NCI-H1436 treated with DMSO at 0.1 percent for 48 hours (cell line): ENCODE measurements at places on chromosomes 1 and 21.

- no peak for DNase-seq
These were observed 1.3 kb upstream of the ZP4 start for GRCh38 chr1:237891979-237892378.

GRCh38 chr21:19541602-19542001, 1138.0 kb upstream of the TMPRSS15 start:
- DNase-seq, result no peak

DNA sequence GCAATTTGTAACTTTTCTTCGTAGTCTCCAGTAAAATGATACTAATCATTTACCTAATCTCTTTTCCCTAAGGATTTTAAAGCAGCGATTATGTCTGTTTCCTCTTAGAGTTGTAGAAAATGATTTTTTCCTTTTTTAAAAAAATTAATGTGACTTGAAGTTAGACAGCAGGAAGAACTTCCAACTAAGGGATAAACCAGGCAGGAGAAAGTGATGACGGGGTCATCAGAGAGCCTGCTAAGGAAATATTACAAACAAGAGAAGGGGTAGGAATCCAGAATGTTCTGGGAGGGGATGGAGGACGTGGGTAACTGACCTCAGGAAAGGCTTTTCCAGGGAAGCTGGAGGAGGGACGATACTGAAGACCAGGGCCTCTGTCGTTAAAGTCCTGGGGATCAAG, 8.8 kb upstream of the ETV3L start:
- no peak for DNase-seq

DNA sequence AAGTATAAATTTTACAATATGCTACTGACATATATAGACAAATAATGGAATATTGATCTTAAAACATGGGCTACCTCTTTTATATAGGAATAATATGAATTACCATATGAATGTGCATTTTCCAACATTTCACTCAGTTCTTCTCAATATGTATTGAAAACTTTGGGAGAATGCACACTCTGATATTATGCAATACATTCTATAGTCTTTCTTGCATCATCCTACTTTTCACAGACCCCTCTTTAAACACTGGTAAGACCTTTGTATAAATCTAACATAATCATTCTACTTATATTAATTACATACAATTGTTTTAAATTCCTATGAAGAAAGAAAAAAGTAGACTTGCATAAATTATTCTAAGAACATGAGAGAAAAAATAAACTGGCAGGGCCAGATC, 69.2 kb downstream of the NCAM2 start:
- no peak for DNase-seq

DNA sequence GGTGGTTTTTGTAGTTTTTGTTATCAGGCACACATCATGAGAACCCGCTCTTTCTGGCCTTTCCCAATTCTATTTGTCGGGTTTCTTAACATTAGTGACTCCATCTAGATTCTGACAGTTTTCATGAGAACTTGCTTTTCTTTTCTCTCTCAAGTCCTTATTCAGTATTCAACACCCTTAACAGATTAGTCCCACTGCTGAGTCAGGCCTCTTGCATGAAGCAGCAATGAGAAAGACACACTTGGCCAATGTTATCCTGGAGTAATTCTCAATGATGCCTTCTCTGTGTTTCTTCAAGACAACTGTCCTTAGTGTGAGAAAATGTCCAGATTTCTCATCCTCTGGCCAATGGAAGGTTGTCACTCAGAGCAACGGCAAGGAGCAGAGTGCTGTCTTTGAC, 11.3 kb downstream of the FMO2 start:
- DNase-seq, result no peak

- DNase-seq, result no peak
These were observed 73.7 kb downstream of the LAMC1 start for GRCh38 chr1:183096894-183097293.

- no peak for DNase-seq
These were observed 576.2 kb downstream of the MATN1 start for GRCh38 chr1:30147188-30147587.

DNA sequence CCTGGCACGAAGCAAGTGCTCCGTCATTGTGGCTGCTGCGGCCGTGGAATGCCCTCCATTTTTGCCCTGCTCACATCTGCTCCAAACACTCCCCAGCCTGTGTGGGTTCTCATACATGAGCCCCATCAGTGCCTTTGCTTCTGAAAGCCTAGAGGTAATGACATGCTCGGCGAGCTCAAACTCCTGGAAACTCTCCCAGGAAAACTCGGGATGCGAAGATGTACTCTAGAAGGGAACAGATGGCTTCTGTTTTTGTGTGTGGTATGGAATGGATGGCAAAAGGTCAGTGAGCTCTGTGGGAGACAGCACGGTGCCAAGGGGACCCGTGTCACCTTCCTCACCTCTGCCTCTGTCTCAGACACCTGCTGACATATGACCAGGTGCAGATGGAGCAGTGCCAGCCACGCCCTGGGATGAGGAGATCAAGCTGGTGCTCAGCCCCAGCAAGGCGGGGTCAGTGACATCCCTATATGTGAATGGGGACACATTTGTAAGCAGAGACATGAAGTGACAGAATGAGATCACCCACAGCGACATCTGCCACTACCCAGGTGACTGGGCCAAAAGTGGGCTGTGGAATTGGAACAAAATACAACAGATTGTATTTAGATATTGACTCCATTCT, 84.1 kb upstream of the COX20 start:
- no peak for DNase-seq

GRCh38 chr21:37582590-37582989, 216.0 kb downstream of the DYRK1A start:
- DNase-seq, result no peak

DNA sequence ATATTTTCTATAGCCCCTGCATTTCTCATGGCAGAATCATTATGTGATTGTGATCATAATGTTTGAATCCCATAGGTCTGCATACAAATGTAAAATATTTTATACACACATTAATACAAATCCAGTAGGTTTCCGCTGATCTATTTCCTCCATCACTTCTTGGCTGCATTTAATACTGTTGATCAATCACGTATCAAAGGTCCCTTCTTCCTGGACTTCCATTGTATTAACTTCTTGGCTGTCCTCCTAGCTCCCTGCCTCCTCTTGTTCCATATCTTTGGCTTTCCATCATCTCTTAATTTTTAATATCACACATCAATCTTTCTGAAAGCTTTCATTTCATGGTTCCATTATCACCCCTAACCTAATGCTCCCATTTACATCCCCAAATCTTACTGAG, 97.6 kb downstream of the PROX1 start:
- DNase-seq, result no peak

DNA sequence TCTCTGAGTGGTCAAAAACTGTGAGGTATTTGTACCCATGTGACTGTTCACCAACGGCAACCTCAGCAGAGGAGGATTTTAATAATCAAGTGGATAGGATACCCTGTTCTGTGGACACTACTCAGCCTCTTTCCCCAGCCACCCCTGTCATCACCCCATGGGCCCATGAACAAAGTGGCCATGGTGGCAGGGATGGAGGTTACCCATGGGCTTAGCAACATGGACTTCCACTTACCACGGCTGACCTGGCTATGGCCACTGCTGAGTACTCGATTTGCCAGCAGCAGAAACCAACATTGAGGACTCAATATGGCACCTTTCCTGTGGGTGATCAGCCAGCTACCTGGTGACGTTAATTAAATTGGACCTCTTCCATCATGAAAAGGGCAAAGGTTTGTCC, 1782.7 kb downstream of the PLA2G4A start:
- no peak for DNase-seq

GRCh38 chr1:26771643-26772321, 16.0 kb upstream of the PIGV start:
- no peak for DNase-seq

DNA sequence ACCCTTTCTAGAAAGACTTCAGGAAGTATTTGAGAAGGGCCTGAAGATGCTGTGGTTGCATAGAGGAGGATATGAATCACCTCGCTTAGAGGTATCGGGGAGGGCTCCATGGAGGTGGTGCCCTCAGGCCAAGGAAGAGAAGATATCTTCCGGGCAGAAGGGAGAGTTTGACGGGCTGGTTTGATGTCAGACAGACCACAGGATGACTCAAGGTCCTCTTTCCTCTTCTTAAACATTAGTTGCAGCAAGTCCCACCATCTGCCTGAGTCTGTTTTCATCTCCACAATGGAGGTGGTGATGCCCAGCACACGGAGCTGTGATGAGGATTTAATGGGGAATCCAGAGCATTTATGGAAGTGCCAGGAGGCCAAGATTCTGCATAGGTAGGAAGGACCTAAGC, 25.1 kb upstream of the RUNX3 start:
- DNase-seq, result no peak

GRCh38 chr1:211371406-211372105, 44.9 kb downstream of the TRAF5 start:
- DNase-seq, result no peak

DNA sequence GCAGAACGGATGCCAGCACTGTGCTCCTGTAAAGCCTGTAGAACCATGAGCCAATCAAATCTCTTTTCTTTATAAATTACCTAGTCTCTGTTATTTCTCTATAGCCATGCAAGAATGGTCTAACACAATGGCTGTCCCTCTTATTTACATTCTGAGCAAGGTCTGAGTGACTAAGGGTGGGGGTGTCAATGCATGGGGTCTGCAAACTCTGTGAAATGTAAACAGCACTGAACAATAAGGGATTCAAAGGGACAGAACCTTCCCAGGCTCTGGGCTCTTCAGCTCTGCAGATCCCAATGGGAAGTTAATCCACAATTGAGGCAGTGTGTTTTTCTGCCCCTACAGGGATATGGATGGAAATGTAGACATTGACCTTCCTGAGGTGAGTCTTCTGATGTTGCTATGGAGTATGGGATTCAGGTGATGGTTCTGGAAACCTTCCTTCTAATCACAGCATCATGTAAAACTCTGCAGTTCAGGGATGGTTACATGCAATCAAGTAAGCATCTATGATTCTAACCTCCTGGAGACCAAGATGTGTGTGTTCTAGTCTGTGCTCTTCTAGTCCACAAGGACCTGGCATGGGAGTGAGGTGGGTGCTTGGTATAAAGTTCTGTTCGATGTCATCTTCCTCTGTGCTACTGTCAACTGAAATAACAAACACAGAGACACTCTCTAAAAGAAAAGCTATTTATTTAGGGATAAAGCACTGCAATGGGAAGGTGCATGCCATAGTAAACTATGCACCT, 38.6 kb downstream of the CAPN9 start:
- no peak for DNase-seq

DNA sequence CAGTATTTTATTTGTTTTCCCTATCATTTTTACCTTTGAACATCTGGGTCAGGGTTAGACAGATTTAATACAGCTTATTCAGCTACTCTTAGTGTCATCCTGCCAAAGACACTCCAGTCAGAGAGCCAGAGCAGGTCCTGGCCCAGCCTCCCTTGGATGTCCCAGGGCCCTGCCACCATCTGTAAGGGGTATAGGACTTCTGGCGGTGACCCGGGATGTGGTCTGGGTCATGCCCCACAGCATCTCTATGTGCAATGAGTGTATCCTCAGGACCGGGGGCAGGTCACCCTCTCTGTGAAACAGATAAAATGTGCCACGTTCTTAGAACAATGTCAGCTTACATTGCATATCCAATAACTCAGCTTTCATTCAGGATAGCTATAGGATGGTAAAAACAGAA, 37.8 kb upstream of the PRSS38 start:
- DNase-seq, result no peak

- no peak for DNase-seq
These were observed 169.0 kb downstream of the AGBL4 start for GRCh38 chr1:49854741-49855140.

- DNase-seq, result no peak
These were observed 22.5 kb upstream of the FRRS1 start for GRCh38 chr1:99788896-99789295.

- no peak for DNase-seq
These were observed 215.7 kb upstream of the IRF2BP2 start for GRCh38 chr1:234825498-234826165.

GRCh38 chr1:238223076-238223640, 332.4 kb upstream of the ZP4 start:
- no peak for DNase-seq

DNA sequence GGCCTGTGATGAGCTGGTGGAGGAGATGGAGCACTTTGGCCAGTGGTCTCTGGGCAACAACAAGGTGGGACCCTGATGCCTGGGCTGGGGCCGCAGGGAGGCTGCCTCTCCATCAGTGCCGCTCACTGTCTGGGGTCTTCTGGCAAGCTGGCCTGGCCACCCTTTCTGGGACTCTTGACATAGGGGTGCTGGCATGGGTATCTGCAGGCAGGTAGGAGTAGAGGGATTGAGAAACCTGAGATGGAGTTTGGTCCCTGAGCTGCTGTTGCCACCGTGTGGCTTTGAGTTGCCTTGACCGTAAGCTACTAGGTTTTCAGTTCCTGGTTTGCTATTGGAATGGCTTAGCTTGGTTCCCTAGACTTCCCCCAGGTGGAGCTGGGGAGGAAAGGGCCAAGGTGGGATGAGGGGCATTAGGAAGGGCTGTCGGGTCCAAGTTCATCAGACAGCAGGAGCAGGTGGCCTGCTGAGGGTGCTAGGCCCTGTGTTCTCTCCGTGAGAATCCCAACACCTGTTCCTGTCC, 13.2 kb upstream of the MFN2 start:
- no peak for DNase-seq

- DNase-seq, result no peak
These were observed 51.1 kb upstream of the RBM15 start for GRCh38 chr1:110288111-110288510.

DNA sequence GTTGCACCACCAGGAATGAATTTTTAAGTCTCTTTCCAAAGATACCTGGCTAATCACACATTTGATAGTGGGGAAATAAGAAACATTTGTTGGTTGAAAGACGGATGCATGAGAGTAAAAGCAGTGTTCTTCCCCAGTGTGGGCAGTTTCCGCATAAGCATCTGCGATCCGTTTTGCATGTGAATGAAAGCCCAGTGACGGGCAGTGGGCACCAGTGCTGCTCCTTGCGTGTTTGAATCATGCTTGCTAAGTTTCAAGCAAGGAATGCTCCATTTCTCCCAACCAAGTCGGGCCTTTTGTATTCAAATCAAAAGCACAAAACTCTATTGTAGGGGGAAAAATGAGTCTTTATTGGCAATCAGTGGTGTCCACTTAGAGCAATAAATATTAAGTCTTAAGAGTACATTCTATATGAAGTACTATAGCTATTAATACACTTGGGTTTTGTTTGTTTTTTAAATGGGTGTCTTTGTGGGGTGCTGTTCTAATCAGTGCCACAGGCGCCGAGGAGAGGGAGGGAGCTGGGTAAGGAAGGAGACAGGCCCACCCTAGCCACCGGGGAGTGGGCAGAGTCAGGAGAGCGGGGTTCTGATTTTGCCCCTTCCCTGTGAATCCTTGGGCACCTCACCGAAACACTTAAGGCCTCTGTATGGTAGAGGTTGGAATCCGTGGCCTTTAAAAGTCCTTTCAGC, 750 bp upstream of the PTGFRN start:
- DNase-seq, result no peak

GRCh38 chr1:30588311-30589073, 134.9 kb downstream of the MATN1 start:
- DNase-seq, result no peak

DNA sequence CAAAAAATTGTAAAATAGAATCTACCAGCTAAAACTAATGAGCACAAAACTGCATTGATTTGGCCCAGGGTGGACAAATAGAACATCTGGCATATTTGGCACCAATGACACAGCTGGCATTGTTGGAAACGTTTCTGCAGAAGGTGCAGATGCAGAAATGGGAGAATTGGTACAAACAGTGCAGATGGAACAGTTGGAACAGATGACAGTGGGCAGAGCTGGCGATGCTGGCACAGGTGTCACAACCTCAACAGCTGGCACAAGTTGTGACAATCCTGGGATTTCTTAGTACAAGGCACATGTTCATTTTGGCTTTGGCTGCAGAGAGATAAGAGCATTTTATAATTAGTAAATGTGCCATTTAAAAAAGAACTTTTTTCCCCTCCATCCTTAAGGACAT, 91.1 kb upstream of the ZBTB18 start:
- DNase-seq, result no peak

- DNase-seq, result no peak
These were observed 4.4 kb upstream of the ELF3 start for GRCh38 chr1:202005958-202006357.
